Type B pancreatic cell (in vitro differentiated cells): ENCODE measurements at places on chromosomes 7 and 10. TPM values are rescaled to one million over a fixed set of nuclear protein-coding genes. Genes with fewer than 3 reads are reported as not detected.

The TRIL gene
- 3.9 and 42.9 TPM in 2 replicates for total RNA-seq

The WIPF3 gene
- 1.7 TPM in 2 replicates for total RNA-seq

The ADO gene
- total RNA-seq = 15.7 and 27.5 TPM in 2 replicates

The JMJD1C gene
- total RNA-seq = 58.3 and 62.6 TPM in 2 replicates

The BRI3 gene
- total RNA-seq = 151 and 190 TPM in 2 replicates

GRCh38 chr7:155962968-155963300, 150.7 kb upstream of the SHH start:
- H3K36me3 ChIP-seq = no peaks in the 10 kb centered on the region
- H3K4me1 ChIP-seq = peaks cover 3% of the 10 kb centered on the region
- H3K27me3 ChIP-seq = peaks cover 19% of the 10 kb centered on the region
- no peak for DNase-seq
- no peak overlapping the region for H3K27ac ChIP-seq
- no peak overlapping the region for H3K4me3 ChIP-seq

DNA sequence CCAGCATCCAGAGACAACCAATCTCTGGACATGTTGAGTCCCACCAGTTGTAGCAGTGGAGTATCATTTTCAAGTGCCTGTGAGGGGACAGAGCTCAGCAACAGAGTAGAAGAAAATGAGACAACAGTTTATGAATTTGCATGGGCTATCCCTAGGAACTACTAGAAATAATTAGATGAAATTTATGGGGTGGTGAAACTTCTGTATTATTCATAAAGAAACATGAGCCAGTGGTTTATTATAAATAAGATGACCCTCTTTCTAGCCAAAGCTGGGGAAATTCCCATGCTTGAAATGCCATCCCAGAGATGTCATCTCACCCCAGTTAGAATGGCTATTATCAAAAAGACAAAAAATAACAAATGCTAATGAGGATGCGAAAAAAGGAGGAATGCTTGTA, 55.1 kb upstream of the ITGB8 start:
- no peak overlapping the region for H3K27ac ChIP-seq
- DNase-seq = no peak
- no peaks in the 10 kb centered on the region for H3K4me1 ChIP-seq

DNA sequence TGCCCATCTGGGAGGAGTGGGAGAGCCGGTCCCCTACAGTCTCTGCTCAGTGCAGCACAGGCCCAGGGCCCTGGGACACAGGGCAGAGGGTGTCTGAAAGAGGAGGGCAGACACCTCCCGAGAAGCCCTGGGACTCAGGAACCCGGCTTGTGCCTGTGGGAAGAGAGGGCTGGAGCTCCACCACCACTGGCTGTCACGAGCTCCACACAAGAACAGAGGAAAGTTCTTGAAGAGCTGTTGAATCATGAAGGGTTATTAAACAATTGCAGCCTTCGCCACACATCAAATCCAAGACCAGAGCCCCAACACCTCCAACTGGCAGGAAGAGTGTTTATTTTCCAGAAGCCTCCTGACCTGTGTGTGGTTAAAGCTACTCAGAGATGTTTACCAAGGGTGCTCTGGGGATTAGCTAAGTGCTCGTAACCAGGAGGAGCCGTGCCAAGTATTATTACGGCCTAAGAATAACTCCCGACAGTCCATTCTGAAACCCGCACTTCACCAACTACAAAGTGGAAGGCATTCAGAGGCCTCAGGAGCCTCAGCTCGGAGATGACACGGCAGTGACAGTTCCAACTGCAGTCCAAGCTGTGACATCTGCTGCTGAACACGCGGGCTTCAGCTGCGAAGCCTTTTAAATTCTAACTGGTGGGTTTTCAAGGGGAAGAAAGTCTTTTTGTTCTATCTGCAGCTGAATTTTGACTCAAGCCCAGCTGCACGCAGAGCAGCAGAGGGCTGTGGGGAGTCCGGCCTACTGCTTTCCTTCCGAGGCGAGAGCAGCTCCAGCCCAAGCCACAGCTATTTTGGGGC, 75.1 kb downstream of the MAD1L1 start:
- H3K27me3 ChIP-seq = no peaks in the 10 kb centered on the region
- H3K27ac ChIP-seq = peak overlapping the region; percentile 53
- no peak for DNase-seq
- peaks cover 15% of the 10 kb centered on the region for H3K36me3 ChIP-seq

GRCh38 chr10:26555719-26556368, 117.7 kb downstream of the APBB1IP start:
- H3K36me3 ChIP-seq = no peaks in the 10 kb centered on the region
- H3K27ac ChIP-seq = no peak overlapping the region
- no peak overlapping the region for H3K4me3 ChIP-seq
- H3K27me3 ChIP-seq = peaks cover 20% of the 10 kb centered on the region

GRCh38 chr7:25750744-25751508, 401.1 kb upstream of the NFE2L3 start:
- peaks cover 32% of the 10 kb centered on the region for H3K27me3 ChIP-seq
- peak overlapping the region; percentile 53 for H3K4me3 ChIP-seq
- DNase-seq = no peak
- peak overlapping the region; percentile 54 for H3K27ac ChIP-seq

- no peak overlapping the region for H3K4me3 ChIP-seq
- H3K27me3 ChIP-seq = no peaks in the 10 kb centered on the region
- no peak overlapping the region for H3K27ac ChIP-seq
Observed at GRCh38 chr7:77993838-77994237, 195.3 kb downstream of the PHTF2 start.

GRCh38 chr7:114460021-114460420, 45.4 kb downstream of the FOXP2 start:
- no peaks in the 10 kb centered on the region for H3K27me3 ChIP-seq
- DNase-seq = no peak

GRCh38 chr10:132420981-132421846, 24.2 kb downstream of the PWWP2B start:
- H3K4me1 ChIP-seq = peaks cover 29% of the 10 kb centered on the region
- no peaks in the 10 kb centered on the region for H3K36me3 ChIP-seq
- DNase-seq = no peak

DNA sequence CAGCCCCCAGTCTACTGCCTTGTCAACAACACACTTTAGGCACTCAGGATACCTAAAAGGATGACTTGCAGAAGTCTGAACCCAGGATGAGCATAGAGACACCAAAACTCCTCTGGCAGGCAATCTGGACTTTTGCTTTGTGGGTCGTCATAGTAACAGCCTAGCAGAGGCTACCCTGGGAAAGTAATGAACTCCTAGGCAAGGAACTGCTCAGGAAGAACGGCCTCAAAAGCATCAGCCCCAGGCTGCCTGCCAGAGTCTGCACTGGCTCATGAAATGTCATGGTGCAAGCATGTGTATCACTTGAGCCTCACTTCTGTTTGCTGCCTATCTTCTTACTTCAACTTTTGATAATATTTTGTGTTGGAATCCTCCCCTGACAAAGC, 715.1 kb downstream of the GRID1 start:
- peaks cover 27% of the 10 kb centered on the region for H3K4me1 ChIP-seq
- H3K36me3 ChIP-seq = no peaks in the 10 kb centered on the region
- H3K27me3 ChIP-seq = no peaks in the 10 kb centered on the region
- DNase-seq = no peak
- peak overlapping the region; percentile 53 for H3K27ac ChIP-seq

- H3K4me3 ChIP-seq = no peak overlapping the region
- DNase-seq = no peak
- H3K4me1 ChIP-seq = no peaks in the 10 kb centered on the region
- H3K27ac ChIP-seq = no peak overlapping the region
Observed at GRCh38 chr7:101767544-101767943, 49.9 kb upstream of the CUX1 start.
